T47D (cell line): ENCODE measurements at places on chromosomes 1 and 21.

- DNase-seq: peak; percentile 70
Measured at GRCh38 chr1:35574655-35575415, 1.7 kb downstream of the TFAP2E start.

DNA sequence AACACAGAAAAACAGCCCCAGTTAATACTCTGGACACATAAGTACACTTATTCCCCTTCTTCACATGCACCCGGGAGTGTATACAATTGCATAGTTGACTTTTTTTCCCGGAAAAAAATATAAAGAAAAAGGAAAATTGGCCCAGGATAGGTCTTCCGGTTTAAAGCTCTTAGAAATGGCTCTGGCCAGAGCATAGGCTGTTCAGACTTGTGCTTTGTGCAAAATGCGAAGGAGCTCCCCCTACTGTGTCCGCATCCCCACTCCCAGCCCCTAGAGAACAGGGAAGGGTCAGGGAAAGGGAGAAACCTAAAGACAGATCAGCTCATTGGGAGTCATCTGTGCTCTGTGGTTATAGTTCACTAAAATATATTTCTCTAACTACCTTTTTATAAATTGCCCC lies 5.5 kb upstream of the MTMR11 start:
- peak; percentile 30 for DNase-seq

- DNase-seq: no peak
Measured at GRCh38 chr1:87560601-87561360, 232.1 kb downstream of the LMO4 start.

DNA sequence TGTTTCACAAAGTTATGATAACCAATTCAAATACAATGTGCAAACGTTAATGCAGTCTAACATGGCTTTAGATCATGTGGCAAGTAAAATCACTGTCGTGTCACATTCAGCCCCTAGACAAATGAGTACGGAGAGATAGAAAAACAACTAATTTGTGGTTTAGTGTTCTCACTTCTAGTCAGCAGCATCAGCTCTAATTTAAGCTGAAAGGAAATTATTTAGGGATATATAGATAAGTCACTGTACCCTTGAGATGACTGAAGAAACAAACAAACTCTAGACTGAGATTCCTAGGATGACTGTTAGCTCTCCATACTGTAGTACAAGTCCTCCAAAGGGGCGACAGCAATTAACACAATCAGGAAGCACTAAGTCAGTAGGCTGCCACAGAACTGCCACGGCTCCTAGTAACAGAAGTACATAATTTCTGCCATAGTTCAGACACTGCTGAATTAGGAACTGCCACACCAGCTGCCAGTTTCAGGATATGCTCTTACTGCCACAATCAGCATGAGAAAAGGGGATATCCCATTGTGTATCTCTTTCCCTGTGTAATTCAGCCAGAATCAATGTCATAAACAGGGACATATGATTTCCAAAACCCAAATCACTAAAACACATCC lies 150.4 kb upstream of the NEGR1 start:
- no peak for DNase-seq

GRCh38 chr1:226981838-226982237 lies 41.7 kb downstream of the COQ8A start:
- DNase-seq: no peak

DNA sequence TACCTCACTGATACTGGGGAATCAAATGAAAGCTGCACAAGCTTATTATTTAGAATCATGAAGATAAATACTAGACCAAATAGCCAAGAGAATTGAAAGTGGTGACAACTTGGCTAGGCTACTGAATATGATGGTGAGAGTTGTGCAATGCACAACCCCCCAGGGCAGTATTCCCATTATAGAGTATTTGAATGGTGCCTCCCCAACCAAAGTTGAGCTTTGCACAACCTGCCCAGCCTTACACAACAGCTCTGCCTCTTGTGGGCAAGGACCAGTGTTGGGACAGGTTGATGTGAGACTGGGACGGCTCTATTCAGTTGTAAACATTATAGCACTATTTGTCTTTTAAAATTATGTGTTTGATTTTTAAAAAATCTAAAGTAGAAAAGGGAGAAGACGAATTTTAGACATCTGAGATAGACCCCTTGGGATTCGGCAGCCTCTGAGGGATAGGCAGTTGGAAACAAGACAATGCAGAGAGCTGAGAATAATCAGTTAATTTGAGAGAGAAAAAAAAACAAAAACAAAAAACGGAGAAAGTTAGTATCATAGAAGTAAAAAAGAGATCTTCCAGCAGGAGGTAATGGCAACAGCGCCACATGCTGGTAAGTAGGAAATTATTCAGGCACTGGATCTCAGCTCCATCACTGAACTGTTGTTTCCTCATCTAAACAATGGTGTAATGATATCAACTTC lies 91.0 kb upstream of the KCNA3 start:
- DNase-seq: no peak

DNA sequence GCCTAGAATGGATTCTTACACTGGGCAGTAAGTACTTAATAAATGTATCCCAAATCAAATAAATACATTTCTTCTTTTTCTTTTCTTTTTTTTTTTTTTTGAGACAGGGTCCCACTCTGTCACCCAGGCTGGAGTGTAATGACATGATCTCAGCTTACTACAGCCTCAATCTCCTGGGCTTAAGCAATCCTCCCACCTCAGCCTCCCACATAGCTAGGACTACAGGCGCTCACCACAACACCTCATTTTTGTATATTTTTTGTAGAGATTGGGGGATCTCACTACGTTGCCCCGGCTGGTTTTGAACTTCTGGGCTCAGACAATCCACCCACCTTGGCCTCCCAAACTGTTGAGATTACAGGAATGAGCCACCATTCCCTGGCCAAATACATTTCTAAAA lies 63.7 kb upstream of the LGALS8 start:
- no peak for DNase-seq

- no peak for DNase-seq
Measured at GRCh38 chr21:33022828-33023573, 2.7 kb upstream of the OLIG2 start.

DNA sequence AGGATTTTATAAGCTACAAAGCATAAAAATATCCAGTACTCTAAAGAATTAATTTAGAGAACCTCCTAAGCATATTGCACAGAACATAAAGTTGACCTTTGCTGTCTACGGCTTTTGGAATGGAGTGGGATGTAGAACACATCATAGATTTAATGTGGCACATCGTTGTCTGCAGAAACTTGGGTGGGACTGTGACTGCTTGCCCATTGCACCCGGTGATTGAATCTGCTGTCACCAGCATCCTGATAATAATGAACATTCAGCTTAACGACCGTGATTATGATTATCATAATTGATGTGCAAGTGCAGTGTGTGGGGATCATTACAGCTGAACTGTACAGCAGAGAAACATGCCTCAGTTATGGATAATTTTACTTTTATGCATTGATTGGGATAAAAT lies 181.9 kb downstream of the SPATA17 start:
- DNase-seq: no peak

DNA sequence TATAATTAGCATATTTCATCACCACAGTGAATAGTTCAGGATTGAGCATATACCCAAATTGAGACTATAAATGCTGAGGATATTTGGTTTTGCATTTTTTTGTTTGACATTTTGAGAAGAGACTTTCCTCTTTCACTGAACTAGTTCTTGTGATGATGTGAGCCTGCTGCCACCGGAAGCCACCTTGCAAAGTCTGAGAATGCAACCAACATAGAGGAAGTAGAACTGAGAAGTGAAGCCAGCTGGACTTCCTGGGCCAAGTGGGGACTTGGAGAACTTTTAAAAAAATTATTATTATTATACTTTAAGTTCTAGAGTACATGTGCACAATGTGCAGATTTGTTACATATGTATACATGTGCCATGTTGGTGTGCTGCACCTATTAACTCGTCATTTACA lies 102.3 kb downstream of the RPE65 start:
- DNase-seq: no peak

- DNase-seq: no peak
Measured at GRCh38 chr1:42973286-42973685, 14.6 kb upstream of the SLC2A1 start.

DNA sequence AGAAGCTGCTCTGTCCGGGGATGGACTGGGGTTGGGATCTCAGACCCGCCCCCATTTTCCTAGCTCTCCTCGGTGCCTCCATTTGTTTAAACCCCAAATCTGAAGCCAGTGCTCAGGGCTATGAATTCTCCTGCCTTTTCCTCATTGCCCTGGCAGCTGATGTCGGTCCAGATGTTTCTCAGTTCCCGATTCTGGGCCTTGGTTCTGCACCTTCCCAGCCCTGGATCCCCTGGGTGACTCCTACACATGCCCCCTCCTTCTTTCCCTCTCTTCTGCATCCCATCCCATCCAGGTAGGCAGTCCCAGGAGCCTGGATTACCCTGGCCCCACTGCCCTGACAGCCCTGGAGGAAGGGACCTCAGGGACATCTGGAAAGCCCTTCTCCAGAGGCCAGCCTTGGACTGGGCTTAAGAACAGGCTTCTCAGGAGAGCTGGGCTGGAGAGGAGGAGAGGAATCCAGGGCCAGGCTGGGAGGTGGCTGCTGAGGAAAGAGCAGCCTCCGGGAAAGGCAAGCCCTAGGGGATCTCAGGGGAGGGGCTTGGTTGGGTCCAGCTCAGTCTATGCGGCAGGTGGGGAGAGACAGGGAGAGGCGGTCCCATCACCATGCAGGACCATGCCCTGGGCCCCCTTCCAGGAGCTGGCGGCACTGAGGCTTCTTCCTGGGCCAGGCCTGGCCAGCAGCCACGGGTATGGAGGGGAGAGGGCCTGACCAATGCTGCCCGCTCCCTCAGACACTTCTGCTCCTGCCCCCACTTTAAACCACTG lies 6.8 kb upstream of the EPS8L3 start:
- DNase-seq: no peak

- no peak for DNase-seq
Measured at GRCh38 chr1:2538872-2539271, 8.8 kb upstream of the HES5 start.

- DNase-seq: no peak
Measured at GRCh38 chr1:95119273-95119672, 2.1 kb downstream of the TLCD4 start.

- no peak for DNase-seq
Measured at GRCh38 chr1:153698923-153699714, 20.6 kb downstream of the NPR1 start.

- DNase-seq: no peak
Measured at GRCh38 chr1:110540891-110541685, 22.1 kb upstream of the KCNA10 start.

DNA sequence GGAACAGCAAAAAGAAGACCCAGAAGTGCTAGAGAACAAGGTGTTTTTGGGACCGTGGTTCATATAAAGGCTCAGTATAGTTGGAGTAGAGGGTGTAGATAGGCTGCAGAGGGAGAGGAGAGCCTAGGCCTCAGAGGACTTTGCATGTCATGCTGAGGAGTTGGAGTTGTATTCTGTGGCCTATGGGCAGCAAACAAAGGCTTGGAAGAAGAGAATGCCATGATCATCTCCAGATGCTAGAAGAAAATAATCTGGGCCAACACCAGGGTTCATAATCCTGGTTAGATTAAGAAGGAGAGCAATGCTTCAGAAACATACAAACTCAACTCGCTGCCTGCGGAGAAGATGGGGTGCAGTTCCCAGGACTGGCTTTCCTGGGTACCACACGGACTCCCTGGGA lies 262.8 kb upstream of the USP24 start:
- no peak for DNase-seq

GRCh38 chr1:199959033-199959774 lies 68.3 kb upstream of the NR5A2 start:
- no peak for DNase-seq

- no peak for DNase-seq
Measured at GRCh38 chr1:221165839-221166500, 286.7 kb downstream of the HLX start.

DNA sequence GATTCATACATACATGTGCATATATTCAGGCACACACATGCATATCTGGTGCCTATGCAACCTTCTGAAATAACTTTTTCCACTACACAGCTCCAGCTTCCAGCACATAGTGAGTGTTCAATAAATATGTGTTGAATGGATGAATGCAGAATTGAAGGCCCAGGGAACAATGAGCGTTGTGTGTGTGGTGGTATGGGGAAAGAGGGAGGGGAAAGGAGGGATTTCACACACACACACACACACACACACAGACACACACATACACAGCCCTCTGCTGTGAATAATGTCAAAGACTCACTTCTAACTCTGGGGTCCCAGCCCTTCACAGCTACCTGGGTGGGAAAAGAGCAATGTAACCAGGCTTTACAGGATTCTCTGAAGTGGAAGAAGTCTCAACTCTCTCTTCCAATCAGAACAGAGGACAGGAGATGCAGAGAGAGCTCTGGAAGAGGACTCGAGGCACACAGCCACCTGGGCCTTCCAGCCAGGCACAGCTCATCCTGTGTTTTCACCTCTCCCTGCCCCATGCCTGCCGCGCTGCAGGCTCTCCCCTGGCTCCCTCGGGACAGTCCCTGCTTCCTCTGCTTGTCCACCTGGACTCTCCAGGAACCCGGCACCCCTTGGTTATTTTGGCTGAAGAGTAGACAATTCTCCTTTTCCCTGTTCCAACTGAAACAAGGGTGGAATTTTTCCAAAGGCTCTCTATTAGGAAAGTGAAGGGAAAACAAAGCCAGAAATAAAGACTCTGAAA lies 5.4 kb upstream of the IGSF8 start:
- DNase-seq: no peak

GRCh38 chr1:111618081-111618480 lies 1.5 kb upstream of the RAP1A start:
- no peak for DNase-seq
